ENCODE measurements at places on chromosomes 11 and 22.

- DNase-seq = no peak
Observed at GRCh38 chr22:31818481-31819392, 64.9 kb downstream of the DEPDC5 start.

GRCh38 chr11:82757660-82758357 lies 24.1 kb upstream of the FAM181B start:
- no peak for DNase-seq

GRCh38 chr11:126083829-126084607 lies 21.4 kb upstream of the CDON start:
- DNase-seq = no peak

- DNase-seq = no peak
Observed at GRCh38 chr11:63906585-63906984, 10.4 kb downstream of the RCOR2 start.

DNA sequence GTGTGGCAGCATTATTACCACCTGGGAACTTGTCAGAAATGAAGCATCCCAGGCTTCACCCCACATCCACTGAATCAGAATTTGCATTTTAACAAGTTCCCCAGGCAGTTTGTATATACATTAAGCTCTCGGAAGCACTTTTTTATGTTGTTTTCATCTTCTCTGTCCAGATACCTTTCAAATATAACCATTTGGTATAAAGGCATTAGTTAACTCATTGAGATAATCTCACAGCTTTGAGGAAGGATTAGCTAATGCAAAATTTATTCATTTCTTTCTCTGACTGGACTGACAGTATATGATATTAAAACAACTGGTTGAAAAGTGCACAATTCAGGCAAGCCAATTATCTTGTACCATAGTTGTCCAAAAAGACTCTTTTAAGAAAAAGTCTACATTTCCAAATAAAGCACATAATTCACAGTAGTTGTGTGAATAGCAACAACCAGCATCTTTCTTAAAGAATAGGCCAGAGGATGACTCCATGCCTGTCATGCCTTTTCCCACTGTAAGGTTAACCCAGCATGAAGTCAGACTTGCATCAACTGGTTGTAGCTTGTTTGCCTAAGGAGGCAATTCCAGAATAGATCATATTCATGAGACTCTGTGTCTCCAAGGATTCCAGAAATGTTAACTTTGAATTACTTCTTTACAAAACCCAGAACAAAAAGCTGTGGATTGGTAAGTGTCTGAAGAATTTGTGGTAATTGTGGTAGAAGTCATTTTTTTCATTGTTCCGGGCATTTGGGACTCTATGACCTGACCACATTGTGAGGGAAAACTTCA lies 254.3 kb upstream of the SESN3 start:
- no peak for DNase-seq

- DNase-seq = no peak
Observed at GRCh38 chr11:2315395-2316168, 13.8 kb downstream of the TSPAN32 start.

DNA sequence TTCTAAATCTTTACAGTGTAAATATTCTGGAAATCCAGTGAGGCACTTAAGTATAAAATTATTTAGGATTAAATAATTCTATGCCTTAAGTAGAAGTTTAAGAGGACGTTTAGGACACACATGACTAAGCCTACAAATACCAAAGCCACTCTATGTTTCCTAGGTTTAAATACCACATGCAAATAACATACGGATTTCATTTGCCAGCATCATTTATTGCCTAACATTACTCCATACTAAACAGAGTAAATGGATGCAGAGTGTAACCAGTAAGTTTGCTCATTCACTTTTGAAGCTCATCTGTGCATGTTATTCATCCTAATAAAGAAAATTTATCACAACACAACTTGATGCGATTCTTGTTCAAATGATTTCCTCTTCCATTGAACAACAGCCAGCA lies 4.1 kb downstream of the BDNF start:
- DNase-seq = no peak

DNA sequence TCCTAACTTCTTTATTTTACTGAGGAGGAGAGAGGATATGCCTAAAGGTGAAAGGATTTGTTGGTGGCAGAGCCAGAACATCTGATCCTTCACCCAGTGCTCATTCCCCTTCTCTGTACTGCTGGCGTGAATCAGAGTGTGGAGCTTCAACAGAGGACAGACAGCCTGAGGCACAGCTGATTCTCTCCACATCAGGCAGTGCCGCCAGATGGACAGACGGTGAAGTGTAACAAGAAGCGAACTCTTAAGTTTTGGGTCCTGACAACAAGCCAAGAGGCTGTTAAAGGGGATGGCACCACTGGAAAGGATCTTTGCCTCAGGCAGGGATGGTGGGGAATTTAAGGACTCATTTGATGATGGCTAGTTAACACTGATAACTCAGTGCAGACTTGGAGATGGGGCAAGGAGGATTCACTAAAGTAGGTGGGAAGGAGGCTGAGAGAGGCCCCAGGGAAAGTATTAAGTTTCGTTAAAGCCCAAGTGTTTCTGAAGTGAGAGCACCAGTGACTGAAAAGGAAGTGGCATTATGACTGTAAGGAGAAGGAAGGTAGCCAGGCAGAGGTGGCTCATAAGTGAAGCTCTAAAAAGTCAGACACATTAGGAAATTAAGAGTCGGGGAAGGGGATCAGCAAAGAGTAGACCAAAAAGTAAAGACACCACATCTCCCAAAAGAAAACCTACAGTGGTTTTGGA lies 81.3 kb downstream of the CLPB start:
- DNase-seq = no peak

DNA sequence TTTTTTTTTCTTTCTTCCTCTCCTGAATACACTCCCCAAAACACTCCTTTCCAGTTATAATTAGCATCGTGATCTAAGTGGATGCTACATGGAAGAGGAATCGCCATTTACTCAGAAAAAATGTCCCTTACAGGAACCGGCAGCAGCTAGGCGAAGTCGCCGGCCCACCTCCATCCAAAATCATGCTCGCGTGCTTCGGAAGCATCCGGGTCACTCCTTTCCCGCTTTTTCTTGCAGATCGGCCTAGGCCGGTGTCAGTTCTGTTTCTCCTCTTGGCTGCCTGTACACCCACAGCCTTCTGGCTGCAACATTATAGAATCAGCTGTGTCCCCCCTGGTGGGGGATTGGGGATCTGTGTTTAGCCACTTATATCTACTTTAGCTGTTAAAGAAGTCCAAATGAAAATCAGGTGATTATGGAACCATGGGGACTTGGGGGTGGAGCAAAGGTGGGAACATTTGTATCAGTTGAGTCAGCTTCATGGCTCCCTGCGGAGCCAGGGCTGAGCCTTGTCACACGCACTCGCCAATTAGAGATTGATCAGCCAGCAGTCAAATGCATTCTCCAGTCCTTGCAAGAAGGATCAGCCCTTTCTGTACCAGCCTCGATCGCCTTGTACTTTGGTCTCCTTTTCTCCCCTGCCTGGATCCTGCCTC lies 36.3 kb downstream of the ASRGL1 start:
- DNase-seq = no peak

- DNase-seq = no peak
Observed at GRCh38 chr11:95563859-95564258, 225.7 kb downstream of the FAM76B start.

DNA sequence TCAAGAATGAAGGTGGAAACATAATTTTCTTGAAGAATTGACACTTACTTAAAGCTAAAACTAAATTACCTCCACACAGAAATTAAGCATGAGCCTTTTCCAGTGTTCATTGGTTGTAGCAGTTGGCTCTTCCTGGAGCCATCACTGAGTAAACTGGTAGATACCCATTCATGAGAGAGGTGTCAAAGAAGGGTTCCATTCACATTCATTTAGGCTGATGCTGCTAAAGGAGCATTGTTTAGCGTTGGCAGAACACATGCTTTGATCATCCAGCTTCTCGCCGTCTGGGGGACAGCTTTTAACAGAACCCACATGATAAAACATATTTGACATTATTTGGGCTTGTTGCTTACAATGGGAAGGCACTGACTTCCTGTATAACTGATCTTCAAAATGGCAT lies 71.6 kb downstream of the TNRC6B start:
- no peak for DNase-seq

GRCh38 chr11:73961321-73961720 lies 10.5 kb downstream of the DNAJB13 start:
- DNase-seq = no peak

- no peak for DNase-seq
Observed at GRCh38 chr11:281486-282161, 3.4 kb downstream of the NLRP6 start.

DNA sequence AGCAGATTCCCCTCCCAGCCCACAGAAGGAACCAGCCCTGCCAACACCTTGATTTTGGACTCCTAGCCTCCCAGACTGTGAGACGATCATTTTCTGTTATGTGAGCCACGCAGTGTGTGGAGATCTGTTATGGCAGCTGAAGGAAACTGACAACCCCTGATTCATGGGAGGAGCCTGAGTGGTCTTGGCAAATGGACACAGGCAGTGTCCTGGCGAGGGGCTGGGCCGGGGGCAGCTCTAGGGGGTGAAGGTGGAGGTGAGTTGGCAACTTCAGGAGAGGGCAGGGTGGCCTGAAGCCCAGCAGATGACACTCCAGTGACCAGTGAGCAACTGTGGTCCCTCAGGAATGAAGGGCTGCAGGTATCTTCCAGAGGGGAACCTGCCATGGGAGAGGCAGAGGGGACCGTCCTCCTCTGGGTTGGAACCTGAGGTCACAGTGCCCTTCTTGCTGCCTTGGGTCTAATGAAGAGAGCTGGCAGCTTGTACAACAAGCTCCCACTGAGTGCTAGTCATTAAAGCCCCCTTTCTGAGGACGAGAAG lies 82.7 kb downstream of the CSNK2A3 start:
- no peak for DNase-seq

- no peak for DNase-seq
Observed at GRCh38 chr11:129888451-129888850, 6.9 kb downstream of the NFRKB start.

DNA sequence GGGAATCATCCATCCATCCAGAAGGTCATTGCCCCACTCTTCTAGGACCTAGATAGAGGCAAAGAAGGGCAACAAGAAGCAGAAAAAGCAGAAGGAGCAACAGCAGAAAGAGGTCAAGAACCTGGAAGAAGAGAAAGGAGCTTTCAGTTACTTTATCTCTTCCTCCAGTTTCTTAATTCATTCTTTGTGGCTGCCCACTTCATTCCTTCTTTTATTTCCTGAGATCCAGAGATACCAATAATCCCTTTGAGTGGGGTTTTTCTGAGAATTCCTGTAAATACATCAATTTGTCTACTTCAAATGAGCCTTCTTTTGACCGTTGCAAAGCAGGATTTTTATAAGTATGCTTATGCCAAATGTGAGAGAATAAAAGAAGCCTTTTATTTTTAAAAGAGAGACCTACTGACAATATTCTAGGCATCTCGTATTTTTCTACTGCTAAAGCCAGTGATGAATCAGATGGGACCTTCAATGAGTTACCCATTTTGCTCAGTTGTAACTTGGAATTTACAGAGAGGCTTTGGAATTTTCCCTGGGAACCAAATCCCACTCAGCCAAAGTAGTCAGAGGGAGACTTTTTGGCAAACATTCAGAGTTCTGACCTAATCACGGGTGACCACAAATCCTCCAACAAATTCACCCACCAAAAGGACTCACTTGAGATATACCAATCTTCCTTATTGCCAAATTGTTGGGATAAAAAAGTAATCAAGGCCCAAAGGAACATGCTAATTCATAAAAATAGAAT lies 54.9 kb downstream of the ZC3H12C start:
- no peak for DNase-seq

DNA sequence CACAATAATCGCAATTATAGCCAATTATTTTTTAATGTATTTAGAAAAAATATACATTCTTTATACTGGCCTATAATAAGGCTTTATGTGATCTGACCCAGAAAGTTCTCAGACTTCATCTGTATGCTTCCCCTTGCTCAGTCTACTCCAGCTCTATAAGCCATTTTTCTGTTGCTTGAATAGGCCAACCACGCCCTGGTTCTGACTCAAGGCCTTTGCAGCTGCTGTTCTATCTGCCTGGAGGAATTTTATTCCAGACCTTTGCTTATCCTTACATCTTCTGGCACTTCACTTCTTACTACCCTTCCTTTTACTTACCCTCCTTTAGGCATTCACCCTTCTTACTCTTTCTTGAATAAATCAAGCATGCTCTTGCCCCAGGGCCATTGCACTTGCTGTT lies 54.9 kb upstream of the PDE3B start:
- no peak for DNase-seq

- DNase-seq = no peak
Observed at GRCh38 chr11:116272181-116272789, 500.5 kb downstream of the BUD13 start.

- no peak for DNase-seq
Observed at GRCh38 chr11:11436715-11437313, 83.8 kb upstream of the CSNK2A3 start.

- DNase-seq = no peak
Observed at GRCh38 chr22:47067321-47067890, 305.0 kb downstream of the TBC1D22A start.
